Activated CD4-positive, alpha-beta T cell treated with anti-CD3 and anti-CD28 coated beads, Interleukin-2, amount 10 ng/mL, durations not matched to agents 24 days and 14 days (primary cell): ENCODE measurements at places on chromosomes 6 and 20.

GRCh38 chr6:27584326-27584725 lies 111.4 kb upstream of the ZNF184 start:
- no peak for DNase-seq

DNA sequence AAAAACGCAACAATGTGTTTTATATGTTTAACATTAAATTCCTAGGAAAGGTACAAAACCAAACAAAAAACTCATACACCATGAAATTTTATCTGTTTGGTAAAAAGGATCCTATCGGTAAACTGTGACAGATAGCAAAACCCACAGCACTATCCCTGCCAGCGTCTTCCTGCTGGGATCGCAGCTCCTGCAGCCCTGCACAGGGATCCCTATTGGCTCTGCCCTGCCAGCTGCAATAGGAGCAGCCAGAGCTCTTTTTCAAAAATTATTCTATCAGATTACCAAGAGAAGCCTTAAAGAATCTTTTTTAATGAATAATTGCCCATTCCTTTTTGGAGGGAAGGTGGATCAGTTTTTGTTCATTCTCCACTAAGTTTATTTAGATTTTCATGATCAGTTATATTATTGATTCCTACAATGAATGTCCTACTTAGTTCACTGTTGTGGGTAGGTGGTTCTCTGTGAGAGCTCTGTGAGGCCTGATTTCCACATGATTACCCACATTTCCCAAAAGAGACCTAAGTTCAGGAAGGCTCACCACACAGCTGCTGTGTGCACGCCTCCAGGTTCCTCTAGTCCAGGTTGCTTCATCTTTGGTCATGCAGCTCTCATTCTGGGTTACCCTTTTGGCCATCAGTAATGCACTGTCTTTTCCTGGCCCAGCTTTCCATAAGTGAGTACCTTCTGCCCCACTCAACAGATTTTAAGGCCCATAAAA lies 293.8 kb downstream of the FRK start:
- DNase-seq: no peak

DNA sequence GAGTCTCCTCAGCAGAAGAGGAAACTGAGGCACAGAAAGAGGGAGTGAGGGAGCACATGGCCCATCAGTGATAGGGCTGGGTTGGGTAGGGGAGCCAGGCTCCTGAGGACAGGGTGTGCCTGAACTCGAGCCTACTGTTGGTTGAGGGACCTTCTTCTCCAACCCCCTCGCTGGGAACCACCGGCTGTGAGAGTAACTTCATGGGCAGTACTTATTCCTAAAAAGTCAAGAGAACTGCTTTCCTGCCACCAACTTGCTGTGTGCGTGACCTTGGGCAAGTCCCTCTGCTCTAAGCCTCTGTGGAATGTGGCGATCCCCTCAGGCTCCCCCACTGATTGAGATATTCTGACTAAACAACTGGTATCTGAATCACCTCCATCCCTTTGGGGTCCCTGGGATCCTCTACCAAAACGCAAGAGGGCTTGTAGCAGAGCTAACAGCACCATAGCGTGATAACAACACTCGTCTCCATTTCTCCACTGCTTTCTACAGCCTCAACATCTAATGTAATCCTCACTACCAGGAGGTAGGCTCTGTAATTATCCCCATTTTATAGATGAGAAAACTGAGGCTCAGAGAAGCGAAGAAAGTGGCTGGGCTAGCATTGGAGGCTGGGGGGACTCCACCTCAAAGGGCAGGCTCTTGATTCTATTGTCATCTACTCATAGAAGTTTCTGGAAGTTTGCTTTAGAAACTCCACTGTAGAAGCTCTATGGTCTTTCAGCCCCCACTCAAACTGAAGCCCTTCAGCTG lies 76.0 kb downstream of the JPH2 start:
- DNase-seq: no peak

DNA sequence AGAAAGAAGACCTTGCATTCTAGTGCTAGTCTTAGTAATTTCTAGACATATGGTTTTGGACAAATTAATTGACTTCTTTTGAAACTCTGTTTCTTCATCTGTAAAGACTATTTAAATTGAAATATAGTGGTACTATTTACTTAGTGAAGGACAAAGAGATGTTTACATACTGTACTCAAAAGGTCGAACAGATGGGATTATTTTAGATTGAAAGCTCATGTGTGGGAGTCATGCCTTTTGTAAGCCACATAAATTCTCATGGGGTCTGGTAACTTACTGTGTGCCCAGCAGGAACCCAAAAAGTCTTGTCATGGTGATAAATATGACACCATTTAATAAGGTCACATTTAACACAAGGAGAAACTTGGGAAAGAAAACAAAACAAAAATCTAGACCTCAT lies 368.2 kb upstream of the CITED2 start:
- no peak for DNase-seq

DNA sequence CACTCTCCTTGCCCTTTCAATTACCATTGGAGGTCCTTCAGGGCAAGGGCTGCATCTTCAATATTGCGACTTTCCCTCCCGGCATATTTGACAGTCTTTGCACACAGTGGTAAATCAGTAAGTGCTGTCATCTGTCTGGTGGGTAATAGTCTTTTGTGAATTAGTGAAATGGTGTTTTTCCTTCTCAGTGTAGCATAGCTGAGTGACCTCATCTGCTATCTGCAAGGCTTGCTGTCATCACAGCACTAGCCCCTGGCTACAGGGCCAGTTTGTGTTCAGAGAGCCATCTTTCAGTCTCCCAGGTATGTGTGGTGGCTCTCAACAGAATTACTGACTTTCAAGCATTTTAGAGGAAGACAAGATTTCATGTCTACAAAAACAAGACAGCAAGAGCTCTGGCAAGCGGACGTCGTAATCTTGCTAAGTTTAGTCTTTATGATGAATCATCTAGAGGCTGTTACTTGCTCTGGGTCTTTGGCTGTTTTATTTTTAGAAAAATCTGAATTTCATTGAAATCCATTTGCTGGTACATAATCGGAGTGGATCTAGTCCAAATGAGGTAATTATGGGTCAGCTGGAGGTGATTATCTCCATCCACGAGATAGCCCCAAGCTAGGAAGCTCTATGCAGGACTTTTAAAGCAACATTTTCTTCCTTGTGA lies 528.9 kb downstream of the EPM2A start:
- DNase-seq: no peak

GRCh38 chr6:168700880-168701279 lies 259.9 kb downstream of the SMOC2 start:
- no peak for DNase-seq
